ENCODE measurements at places on chromosomes 16 and 17.

- no peak for DNase-seq
Observed at GRCh38 chr16:2934450-2934849, 22.7 kb downstream of the FLYWCH1 start.

- DNase-seq, result no peak
Observed at GRCh38 chr17:66542129-66542966, 239.9 kb downstream of the PRKCA start.

DNA sequence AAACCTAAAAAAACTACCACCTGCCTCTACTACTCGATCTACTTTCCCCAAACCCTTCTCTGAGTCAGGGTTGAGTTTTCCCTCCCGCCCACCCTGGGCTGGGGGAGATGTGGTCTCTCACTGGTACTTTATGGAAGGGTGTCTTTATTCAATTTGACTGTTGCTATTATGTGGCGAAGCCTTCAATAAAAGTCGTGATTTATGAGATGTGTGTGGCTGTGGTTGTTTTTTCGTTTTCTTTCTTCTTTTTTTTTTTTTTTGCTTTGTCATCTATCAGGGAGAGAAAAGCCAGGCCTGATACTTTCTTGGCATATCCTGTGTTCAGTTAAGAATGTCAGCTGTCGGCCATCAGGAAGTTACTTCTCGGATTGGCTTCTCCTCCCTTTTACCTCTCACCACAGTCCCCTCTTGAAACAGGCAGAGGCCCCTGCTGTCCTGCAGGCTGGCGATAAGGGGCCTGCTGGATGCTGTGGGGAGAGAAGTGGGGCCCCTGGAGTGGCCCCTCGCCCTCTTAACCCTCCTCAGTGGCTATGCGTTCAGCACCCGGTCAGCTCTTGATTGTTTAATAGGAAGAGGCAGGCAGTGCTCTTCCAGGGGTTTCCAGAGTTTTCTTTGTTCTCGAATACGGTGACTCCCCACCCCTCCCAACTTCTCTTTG, 123.0 kb downstream of the MSI2 start:
- no peak for DNase-seq

DNA sequence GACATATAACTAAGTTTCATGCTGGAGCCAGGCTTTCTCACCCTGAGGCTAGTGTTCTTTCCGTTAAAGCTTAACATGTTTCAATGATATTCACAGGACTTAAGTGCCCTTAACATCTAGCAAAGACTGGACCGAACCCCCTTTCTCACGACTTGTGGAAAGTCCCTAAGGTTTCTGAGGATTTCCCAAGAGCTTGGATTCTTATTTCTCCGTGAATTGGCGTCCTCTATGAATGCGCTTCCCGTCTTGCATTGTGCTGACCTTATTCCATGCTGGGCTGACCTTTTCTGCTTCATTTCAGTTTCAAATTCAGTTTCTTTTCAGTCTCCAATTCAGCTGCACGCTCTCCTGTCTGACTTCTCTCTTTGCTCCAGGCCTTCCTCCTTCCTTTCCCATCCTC, 206.4 kb downstream of the HS3ST3A1 start:
- DNase-seq, result no peak

GRCh38 chr17:57862694-57863667, 13.1 kb upstream of the MRPS23 start:
- no peak for DNase-seq

DNA sequence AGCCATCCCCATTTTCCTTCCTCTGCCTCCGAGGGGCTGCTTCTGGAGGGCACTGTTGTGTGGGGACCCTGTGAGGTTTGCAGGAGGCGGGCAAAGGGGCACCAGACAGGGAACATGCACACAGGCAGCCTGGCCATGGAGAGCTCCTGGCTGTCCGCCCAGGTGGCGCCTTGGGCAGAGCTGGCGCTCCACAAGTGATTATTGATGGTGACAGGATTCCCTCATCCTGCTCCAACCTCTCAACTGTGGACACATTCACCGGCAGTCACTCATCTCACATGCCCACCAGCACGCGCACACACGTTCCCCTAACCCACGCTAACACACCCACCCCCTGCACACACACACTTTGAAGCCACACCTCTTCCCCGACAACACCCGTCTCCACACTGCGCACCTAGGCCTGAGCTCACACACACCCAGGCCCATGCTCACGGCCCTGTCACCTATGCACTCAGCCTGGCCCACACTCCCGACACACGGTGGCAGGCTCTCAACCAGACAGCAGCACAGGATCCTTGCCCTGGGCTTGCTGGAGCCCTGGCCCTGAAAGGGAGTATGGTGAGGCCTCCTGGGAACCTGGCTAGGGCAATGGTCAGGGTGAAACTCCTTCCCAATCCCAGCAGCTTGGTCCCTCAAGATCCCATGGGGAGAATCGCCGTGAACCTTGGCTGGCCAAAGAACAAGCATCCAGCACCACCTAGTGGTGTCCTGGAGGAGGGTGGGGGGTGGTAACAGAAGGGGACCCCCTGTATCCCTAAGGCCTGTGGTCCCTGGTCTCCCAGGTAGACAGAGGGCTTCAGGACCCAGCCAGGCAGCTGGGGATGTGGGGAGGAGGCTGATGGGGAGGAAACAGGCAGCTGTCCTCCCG, 3.6 kb downstream of the PNMT start:
- peak; percentile 68 for DNase-seq

DNA sequence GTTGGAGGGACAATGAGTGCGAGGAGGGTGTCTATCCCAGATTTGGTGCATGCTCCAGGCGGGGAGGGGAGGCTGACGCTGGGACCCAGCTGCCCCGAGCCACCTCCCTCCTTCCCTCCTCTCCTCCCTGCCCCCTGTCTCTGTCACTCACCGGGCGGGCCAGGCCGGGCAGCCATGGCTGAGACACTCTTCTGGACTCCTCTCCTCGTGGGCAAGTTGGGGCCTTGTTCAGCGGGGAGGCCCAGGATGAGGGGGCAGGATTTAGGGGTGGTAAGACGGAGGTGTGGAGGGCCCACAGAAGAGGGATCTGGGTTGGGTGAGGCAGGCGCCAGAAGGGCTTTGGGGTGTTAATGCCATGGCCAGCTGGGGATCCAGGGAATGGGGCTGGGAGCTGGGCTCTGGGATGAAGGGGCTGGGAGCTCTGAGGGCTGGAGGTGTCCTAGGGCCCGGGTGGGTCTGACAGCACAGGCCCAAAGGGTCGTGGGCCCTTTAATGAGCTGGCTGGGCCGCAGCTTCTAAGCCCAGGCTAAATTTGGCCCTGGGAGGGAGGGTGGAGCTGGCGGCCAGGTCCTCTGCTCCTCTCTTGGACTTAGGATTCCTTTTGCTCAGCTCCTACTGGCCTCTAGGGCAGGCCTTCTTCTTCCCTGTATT, at the start of gene SGCA:
Gene SGCA (plus strand): TSS at position 139 of the 651 bp plus-strand sequence. CDS start 36 bp downstream, at position 175.
- no peak for DNase-seq

DNA sequence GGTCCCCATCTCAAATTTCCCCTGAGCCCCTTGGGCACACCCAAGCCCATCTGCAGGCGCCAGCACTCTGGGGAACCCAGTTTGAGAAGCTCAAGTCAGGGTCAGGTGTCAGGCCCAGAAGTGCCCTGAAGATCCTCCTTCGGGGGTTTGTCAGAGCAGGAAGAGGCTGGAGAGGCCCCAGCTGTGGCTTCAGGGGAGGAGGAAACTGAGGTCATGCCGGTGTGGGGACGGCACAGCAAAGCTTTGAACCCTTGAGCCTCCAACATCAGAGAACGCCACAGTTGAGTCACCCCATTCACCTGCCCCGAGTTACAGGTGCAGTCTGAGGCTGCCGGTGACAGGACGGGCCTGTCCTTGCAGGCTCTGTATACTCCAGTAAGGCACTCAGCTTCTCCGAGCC, 140.2 kb upstream of the CIBAR2 start:
- no peak for DNase-seq

GRCh38 chr16:5633845-5634440, 536.3 kb upstream of the EEF2KMT start:
- DNase-seq, result no peak

DNA sequence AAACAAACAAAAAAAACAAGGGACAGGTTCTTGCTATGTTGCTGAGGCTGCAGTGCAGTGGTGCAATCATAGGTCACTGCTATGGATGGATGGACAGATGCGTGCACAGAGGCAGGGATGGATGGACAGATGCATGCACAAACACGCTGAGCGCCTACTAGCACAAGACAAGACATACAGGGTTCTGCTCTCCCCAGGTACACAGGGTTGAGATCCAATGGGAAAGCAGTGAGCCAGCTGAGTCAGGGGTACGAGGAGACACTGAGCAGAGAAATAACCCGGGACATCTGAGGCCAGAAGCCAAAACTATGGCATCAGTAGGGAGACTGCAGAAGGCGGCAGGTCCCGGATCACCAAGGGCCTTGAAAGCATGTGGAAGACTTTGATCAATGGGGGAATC, 6.2 kb downstream of the IL32 start:
- DNase-seq, result no peak

DNA sequence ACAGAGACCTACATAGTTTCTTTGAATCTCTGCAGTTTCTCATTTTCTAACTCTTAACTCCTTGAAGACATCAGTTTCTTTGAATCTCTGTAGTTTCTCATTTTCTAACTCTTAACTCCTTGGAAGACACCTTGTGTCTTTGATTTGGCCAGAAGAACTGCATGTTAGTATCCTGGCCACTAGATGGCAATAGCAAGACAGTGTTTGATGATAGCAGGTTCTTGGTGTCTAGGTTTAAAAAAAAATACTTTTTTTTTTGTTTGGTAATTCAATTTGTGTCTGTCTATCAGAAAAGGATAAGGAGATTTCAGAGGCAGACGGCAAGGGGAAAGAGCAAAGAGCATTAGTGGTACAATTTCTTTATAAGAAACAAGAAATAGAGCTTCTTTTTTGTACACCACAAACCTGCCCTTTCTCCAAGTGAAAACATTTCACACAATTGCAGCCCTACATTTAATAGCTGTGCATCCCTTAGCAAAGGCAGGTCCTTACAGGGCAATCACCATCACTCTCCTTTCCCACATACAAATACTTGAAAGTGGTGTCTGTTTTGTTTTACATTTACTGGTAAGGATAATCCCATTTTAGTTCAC, 1324.9 kb upstream of the CDH8 start:
- DNase-seq, result no peak

DNA sequence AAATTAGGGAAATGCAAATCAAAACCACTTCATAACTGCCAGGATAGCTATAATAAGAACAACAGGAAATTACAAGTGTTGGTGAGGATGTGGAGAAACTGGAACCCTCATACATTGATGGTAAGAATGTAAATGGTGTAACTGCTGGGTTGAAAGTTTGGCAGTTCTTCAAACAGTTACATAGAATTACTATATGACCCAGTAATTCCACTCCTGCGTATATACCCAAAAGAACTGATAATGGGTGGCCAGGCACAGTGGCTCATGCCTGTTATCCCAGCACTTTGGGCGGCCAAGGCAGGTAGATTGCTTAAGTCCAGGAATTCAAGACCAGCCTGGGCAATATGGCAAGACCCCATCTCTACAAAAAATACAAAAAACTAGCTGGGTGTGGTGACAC, 4.5 kb upstream of the CMTM4 start:
- DNase-seq, result no peak

GRCh38 chr17:82917699-82918345, 78.0 kb upstream of the ZNF750 start:
- DNase-seq, result peak; percentile 46

GRCh38 chr17:74480290-74480689, 13.9 kb downstream of the CD300A start:
- no peak for DNase-seq

DNA sequence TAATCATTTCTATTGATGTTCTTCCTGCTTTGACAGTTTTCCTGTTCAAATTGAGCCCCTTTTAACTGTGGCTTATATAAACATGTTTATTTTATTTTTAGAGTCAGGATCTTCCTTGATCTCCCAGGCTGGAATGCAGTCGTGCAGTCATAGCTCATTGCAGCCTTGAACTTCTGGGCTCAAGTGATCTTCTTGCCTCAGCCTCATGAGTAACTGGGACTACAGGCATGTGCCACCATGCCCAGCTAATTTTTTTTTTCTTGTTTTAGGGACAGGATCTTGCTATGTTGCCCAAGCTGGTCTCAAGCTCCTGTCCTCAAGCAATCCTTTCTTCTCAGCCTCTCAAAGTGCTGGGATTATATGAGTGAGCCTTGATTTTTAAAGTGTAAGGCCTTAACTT, 14.7 kb downstream of the PHKB start:
- DNase-seq, result no peak

DNA sequence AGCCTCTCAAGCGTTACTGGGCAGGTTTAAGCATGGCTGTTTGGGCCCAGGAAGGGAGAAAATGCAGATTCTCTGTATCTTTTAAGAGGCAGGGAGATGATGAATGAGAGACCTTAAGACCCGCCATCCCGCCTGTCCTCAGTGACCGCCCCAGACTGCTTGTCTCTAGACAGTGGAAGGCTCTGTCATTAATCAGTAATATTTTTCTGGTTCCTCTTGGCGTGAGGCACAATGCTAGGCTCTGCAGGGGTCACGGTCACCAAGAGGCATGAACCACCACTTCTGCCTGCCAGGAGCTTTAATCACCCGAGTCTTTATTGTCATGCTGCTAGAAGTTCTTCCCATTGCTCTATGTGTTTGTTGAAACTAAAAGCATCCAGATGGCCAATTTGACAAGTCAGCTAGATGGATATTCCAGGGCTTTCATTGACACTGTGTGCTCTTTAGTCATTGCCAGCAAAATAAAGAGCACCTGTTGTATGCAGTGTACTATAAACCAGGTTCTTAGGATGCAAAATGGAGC, 3.2 kb downstream of the SLC6A2 start:
- DNase-seq, result no peak

DNA sequence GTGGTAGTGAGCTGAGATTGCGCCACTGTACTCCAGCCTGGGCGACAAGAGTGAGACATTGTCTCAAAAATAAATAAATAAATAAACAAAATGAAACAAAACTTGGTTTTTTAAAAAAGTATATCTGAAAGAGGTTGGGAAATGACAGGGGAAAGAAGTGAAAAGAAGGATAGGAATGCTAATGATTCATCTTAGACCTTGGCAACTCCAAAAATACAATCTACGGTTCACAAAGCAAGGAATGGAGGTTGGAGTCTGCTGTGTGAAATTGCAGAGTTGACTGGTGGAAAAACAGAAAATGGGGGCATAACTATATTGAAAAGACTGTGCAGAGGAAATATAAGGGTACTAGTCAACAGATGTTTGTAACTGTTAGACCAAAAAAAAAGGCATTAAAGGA, 40.0 kb upstream of the CD300E start:
- no peak for DNase-seq

DNA sequence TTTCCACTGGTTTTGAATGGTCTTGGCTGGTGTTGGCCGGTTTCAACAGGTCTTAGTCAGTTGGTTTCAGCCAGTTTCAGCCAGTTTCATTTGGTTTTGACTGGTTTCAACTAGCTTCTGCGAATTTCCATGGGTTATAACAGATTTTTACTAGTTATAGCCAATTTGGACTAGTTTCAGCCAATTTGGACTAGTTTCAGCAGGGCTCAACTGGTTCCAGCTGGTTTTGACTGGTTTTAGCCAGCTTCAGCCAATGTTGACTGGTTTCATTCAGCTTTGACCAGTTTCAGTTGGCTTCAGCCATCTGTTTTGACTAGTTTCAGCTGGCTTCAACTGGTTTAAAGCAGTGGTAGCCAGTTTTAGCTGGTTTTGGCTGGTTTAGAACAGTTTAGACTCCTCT, 432.6 kb downstream of the UTP18 start:
- DNase-seq, result no peak

- no peak for DNase-seq
Observed at GRCh38 chr16:28511031-28511430, 4.4 kb upstream of the IL27 start.
